ENCODE measurements at places on chromosomes 16 and 17.
A peak's percentile ranks its signal among the peaks of the same experiment; 100 is the strongest.

DNA sequence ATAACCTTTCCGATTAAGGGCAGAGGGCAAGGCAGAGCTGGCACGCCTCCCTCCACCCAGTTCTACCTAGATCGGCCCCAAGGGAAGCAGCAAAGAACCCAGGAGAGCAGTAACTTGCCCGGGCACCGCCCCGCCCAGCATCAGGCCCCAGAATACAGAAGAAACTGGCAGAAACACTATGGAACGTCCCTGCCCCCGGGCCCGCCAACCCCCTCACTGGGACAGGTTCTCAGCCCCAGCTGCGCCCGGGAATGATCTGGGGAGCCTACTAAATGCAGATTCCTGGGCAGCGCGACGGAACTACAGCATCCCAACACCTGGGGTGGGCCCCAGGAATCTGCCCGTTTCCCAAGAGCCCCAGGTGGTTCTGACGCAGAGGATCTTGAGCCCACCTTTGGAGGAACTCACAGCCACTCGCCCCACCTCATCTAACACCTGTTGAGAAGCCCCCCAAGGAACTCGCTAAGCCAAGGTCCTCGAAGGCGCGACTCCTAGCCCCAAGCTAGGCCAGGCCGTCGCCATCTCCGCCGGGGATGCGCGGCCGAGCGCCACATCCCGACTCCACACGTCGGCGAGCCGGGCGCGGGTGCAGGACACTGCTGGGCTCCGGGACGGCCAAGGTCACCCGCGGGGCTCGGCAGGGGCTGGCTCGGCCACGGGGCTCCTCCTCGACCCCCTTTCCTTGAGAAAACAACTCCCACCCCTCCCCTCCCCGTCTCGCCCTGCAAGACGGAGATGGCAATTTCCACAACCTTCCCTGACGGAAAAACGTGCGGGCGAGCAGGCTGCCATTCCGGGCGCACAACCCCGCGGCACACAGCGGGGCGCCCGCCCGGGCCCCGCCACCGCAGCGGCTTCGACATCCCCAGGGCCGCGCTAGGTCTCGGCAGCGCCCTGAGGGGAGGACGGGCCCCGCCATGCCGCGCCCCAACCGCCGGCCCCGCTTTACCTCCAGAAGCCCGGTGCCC lies 913 bp downstream of the CDIP1 start:
- DNase-seq = no peak

- DNase-seq = no peak
These were observed 3.6 kb upstream of the ARL4D start for GRCh38 chr17:43395165-43395564.

DNA sequence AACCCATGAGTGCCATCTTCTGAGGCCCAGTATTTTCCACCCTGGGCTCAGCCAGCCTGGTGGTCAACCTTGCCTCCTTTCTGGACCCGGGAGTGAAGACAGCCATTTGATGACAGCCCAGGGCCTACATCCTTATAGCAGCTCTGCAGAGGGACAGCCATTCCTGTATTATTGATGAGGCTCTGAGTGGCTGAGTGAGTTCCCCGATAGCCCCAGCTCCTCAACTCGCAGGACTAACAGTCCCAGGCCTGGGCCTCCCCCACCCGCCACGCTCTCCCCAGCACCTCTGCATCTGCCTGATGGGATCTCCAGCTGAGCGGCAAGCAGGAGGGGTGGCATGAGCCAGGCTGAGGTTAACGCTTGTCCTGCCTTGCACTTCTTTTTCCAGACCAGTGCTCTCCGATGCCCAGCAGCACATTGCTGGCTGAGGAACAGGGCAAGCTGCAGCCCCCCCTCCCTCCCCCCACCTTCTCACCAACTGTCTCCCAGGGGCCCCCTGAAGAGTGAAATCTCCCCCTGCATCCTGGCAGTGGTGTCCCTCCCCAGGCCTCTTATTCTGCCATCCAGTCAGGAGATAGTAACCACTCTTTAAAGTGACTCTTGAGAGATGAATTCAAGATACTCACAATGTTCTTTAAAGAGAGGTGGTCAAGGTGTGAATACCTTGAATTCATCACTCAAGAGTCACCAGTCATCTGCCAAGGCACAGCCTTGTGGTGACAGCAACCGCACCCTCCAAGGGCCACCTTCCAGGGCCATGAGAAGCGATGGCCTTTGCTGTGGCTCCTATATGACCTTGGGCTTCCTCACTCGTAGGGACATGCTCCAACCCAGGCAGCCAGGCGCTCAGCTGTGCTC lies 23.5 kb downstream of the CACNG5 start:
- no peak for DNase-seq

- DNase-seq = no peak
These were observed 21.1 kb upstream of the SPPL2C start for GRCh38 chr17:45823598-45823997.

- DNase-seq = no peak
These were observed 3.3 kb downstream of the GRN start for GRCh38 chr17:44348234-44348987.

DNA sequence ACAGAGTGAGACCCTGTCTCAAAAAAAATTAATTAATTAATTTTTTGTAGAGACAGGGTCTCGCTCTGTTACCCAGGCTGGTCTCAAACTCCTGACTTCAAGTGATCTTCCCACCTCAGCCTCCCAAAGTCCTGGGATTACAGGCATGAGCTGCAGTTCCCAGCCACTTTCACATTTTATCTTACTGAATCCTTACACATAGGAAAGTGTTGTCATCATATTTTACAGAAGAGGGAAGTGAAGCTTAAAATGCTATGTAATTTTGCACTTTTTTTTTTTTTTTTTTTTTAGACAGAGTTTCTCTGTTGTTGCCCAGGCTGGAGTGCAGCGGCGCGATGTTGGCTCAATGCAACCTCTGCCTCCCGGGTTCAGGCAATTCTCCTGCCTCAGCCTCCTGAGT lies 21.1 kb upstream of the ZNF629 start:
- DNase-seq = no peak

- no peak for DNase-seq
These were observed 92.1 kb downstream of the TBC1D16 start for GRCh38 chr17:79943347-79944241.

- peak; percentile 31 for DNase-seq
These were observed 702 bp downstream of the PHF23 start for GRCh38 chr17:7238420-7239090.
